ENCODE measurements at places on chromosomes 2 and 18. TPM values are rescaled to one million over a fixed set of nuclear protein-coding genes. Genes with fewer than 3 reads are reported as not detected.

SPEG gene
- 5.2 TPM for total RNA-seq

SMYD1 gene
- total RNA-seq: not detected

HOXD12 gene
- not detected for total RNA-seq

ASXL3 gene
- total RNA-seq: not detected

CNGA3 gene
- 0.06 TPM for total RNA-seq

C2orf68 gene
- 19.6 TPM for total RNA-seq

RSAD2 gene
- 0.19 TPM for total RNA-seq

NEB gene
- 0.17 TPM for total RNA-seq

POTEI gene
- not detected for total RNA-seq

GAL3ST2 gene
- 0.36 TPM for total RNA-seq

CNOT11 gene
- total RNA-seq: 42.5 TPM

LOXHD1 gene
- total RNA-seq: not detected

FECH gene
- 39.8 TPM for total RNA-seq

PCARE gene
- total RNA-seq: not detected

ATL2 gene
- total RNA-seq: 53.5 TPM

FLACC1 gene
- not detected for total RNA-seq

PRKAG3 gene
- total RNA-seq: not detected

UBXN2A gene
- total RNA-seq: 12.9 TPM

ECEL1 gene
- total RNA-seq: 0.22 TPM

LDAH gene
- total RNA-seq: 15.3 TPM

NPPC gene
- 0.40 TPM for total RNA-seq

RAX gene
- total RNA-seq: not detected

IL1R1 gene
- total RNA-seq: 25.3 TPM

ADRA2B gene
- total RNA-seq: 0.06 TPM

POTEF gene
- 0.03 TPM for total RNA-seq

DYNAP gene
- not detected for total RNA-seq

DSG2 gene
- total RNA-seq: 58.5 TPM

CIDEA gene
- total RNA-seq: not detected

NEURL3 gene
- 1.6 TPM for total RNA-seq

DAW1 gene
- total RNA-seq: 2.3 TPM

SH2D6 gene
- 1.6 TPM for total RNA-seq

BOLL gene
- total RNA-seq: not detected

VSNL1 gene
- total RNA-seq: not detected

SCN7A gene
- not detected for total RNA-seq

UGT1A5 gene
- not detected for total RNA-seq

TFCP2L1 gene
- total RNA-seq: 0.95 TPM

ARL6IP6 gene
- total RNA-seq: 28.6 TPM

HOXD3 gene
- 0.14 TPM for total RNA-seq
